ENCODE measurements at places on chromosomes 2 and 18.

DNA sequence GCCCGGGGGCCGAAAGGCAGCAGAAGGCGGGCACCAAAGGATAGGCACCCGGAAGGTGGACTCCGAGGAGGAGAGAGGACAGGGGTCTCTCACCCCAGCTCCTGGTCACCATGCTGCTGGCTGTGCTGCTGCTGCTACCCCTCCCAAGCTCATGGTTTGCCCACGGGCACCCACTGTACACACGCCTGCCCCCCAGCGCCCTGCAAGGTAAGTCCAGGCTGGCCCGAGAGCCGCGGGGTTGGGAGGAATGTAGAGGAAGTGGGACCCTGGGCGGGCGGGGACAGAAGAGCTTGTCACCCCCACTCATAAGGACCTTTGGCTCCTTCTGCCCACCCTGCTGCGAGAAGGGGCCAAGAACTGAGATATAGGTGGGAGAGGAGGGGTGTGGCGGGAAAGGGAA lies 301 bp downstream of the PRSS56 start:
- DNase-seq = no peak

DNA sequence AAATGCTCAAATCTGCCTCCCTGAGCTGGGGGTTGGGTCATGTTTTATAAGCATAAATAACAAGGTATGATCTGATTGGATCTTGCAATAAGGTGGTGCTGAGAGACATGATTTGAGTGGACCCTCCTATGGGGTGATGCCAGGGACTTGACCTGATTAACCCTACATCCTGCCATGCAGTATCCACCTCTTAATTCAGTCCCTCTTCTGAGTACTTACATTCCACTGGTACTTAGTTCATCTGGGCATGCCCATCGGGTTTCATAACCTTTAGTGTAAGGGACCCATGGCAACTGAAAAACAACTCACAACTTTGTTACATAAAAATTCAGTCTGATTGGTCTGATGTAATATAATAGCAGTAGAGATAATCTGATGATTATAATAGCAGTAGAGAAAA lies 397.9 kb upstream of the HNMT start:
- no peak for DNase-seq

GRCh38 chr2:2810504-2810903 lies 479.4 kb upstream of the MYT1L start:
- DNase-seq = no peak

- no peak for DNase-seq
Observed at GRCh38 chr2:236317938-236318396, 53.8 kb upstream of the ASB18 start.

- no peak for DNase-seq
Observed at GRCh38 chr2:235157746-235158482, 206.1 kb downstream of the SH3BP4 start.

- DNase-seq = no peak
Observed at GRCh38 chr2:170244555-170244954, 66.6 kb downstream of the MYO3B start.

DNA sequence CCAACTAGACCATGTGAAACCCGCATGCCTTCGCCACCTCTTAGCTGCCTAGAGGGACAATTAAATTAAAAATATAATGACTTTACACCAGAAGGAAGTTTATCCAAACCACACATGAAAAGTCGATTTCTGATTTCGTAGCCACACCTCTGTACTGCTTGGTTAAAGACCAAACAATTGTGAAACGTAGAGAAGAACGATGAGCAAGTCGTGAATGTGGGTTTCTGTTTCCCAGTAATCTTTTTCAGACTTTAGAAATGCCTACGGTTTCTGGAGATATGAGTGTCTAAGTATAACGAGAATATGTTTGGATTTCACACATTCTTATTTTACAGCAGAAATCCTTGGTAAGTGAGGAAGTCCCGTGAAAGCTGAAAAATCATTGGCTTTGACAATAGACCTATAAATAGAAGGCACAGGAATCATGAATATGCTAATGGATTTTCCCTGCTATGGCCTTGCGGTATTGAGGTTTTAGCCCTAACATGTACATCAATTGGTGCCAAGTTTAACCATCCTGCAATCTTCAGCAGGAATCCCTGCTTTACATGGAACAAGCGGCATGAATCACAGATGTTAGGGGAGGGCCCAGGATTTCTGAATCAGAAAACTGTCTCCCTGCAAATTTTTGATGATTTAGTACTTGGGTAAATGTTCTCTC lies 105.6 kb downstream of the TTC32 start:
- DNase-seq = no peak

DNA sequence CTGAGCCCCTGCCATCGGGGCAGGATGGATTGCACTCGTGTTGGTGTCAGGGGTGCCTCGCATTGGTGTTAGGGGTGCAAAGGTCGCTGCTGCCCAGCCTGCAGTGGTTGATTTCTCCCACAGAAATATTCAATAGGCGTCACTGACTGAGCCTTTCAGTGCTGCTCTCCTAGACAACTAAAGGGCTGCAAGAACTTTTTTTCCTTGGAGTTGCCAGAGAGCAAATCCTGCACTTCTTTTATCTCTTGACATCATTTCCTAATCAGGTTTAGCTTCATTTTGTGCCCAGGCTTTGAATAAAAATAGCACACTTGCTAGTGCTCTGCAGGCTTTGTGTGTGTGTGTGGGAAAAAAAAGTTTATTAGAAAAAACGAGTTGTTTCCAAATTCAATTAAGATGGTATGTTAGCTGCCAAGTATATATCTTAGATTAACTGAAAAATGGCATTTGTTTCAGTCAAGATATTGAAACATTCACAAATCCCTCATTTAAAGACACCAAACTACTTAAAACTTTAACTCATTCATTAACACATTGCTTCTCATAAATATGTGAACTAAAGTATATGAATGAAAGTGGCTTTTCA lies 125.6 kb downstream of the SOCS6 start:
- DNase-seq = no peak

DNA sequence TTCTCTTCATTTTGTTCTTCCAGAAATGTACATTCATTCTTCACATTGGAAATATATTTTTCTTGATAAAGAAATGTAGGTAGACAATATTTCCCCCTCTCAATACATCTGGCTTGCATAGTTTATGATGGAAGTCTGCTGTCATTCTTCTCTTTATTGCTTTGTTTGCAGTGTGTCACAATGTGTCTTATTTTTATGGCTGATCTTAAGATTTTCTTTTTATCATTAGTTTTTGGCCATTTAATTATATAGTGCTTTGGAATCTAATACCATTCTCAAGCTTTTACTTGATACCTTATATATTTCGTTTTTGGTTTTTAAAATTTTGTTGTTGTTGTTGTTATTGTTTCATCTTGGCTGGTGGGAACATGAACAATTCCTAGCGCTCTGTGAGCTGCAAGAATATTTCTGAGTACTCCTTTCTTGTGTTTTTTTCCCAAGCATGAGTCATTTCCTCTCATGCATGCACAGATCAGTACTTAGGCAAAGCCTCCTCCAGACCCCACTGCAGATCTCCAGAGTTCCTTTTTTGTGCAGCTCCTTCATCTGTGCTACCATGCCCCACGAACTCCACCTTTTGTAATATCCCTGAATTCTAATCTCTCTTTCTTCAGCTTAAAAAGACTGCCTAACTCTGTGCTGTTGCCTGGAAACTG lies 13.7 kb upstream of the MMADHC start:
- DNase-seq = no peak

DNA sequence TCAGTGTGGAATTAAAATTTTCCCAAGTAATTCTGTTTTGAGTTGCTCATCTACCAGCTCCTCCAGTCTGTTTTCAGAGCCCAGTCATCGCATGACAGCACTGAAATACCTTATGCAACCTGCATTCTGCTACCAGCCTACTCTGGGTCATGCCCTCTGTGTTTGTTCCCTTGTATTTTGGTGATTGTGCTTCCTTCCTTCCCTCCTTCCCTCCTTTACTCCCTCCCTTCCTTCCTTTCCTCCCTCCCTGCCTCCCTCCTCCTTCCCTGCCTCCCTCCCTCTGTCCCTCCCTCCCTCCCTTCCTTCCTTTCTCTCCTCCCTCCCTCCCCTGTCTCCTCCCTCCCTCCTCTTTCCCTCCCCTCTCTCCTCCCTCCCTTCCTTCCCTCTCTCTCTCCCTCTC lies 289.6 kb downstream of the CDH2 start:
- DNase-seq = no peak

GRCh38 chr2:124027182-124027581 lies 2.1 kb downstream of the CNTNAP5 start:
- peak; percentile 20 for DNase-seq

DNA sequence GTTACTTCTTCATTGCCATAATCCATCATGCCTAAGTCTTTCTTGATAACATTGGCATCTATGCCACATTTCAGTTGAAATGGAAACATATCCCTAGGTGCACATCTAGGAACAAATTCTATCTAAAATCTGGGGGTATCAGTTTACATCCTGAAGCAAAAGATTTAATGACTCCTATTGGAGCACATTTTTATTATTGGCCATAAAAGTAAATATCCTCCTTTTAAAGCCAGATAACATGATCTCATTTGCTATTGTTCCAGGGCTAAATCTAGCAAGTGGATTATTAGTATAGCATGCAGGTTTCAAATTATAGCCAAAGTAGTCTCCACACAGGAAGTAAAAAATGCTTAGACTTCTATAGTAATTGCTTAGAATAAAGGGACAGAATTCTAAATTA lies 193.2 kb downstream of the CDH2 start:
- DNase-seq = no peak

DNA sequence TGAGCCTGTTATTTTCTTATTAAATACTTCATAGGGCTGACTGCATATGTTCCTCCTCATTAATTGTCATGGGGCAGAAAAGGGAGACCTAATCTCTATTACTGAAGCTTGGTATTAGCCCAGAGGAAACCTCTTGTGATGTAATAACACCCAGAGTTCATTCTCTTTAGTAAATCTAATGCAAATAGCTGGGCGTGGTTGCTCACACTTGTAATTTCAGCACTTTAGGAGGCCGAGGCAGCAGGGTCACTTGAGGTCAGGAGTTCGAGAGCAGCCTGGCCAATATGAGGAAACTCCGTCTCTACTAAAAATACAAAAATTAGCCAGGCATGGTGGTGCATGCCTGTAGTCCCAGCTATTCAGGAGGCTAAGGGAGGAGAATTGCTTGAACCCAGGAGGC lies 14.7 kb downstream of the DAW1 start:
- DNase-seq = no peak

DNA sequence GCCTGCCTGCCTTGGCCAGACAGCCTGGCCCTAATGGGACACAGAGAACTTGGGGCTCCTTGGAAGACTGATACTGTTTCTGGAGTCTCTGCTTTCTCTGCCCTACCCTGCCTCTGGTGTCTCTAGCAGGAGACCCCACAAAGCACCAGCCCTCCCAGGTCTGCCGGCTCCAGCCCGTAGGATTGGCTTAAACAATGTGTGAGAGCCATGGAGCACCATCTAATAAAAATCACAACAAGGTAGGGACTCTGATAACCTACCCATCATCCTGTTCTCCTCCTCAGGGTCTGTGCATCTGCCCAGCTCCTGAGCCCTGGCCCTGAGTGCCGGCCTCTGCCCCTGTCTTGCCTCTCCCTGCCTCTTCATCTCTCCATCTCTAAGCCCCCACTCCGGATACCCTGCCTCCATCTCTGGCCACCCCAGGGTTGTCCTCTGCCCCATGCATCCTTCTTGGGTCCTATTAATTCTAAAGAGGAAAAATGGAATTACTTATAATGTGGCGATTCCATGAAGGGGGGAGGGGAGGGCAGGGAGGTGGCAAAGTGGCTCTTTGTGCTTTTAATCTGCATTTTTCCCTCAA lies 1.2 kb upstream of the ECEL1 start:
- DNase-seq = no peak

DNA sequence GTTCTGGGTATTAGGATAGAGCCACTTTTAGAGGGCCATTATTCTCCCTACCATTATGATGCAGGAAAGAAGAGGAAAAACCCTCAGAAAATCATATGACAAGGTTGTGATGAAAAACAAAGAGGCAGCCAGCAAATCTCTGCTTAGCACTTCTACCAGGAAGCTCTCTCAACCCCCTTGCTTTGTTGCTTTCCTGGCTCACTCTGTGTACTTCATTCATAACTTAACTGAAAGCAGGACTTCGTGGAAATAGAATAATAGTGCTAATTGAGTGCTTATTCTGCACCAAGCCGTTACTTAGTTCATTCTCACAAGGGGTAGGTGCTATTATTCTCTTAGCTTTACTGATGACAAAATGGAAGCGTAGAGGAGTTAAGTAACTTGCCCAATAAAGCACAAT lies 354.1 kb downstream of the HRH4 start:
- no peak for DNase-seq

GRCh38 chr18:64164883-64165282 lies 16.0 kb upstream of the LINC00305 start:
- DNase-seq = no peak

GRCh38 chr2:148451046-148451445 lies 193.5 kb upstream of the EPC2 start:
- DNase-seq = no peak

GRCh38 chr2:26175466-26176278 lies 2.8 kb downstream of the GAREM2 start:
- DNase-seq = no peak

- no peak for DNase-seq
Observed at GRCh38 chr2:233354500-233354924, 218 bp downstream of the DGKD start.

DNA sequence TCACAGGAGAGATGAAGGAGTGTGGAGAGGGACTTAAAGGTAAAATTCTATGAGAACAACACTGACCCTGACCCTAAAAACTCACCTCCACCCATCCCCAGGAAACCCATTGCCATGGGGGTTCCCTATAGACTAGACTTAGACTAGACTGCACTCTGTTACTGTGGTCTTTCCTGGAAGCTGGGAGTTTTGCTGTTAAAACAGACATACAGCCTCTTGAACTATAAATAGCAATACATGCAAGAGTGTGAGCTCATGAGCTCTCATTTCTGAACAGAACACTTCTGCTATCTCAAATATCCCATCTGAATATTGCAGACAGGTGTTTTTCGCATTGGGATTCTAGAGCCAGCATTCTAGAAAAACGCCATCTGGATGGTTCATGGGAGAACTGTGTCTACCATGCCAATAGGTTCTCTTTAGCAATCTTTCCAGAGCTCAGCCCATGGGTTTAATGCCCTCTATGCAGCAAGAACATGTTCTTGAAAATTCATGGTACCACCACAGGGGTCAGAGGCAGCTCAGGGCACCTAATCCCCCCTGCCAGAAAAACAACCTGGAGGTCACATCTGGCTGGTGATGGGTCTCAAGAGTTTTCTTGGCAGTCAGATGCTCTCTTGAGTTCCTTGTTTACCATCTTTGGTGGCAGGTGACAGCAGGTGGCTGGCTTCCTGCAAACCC lies 51.9 kb downstream of the SLC14A2 start:
- DNase-seq = no peak

DNA sequence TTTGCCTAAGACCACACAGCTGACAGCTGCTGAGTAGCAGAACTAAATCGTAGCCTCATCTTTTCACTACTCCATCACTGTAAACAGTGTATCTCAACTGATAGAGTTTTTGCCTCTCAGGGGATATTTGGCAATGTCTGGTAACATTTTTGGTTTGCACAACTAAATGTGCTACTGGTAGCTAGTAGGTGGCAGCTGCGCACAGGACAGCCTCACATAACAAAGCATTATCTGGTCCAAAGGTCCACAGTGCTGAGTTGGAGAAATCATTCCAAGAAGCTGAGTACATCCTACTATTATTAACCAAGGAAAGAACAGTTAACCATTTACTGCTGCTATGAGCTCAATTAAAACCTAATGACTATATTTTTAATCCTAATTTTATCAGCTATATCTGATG lies 6.1 kb upstream of the CCDC102B start:
- no peak for DNase-seq

GRCh38 chr2:180985771-180986395 lies 5.5 kb downstream of the UBE2E3 start:
- no peak for DNase-seq

- DNase-seq = no peak
Observed at GRCh38 chr2:187150670-187151069, 297.4 kb downstream of the CALCRL start.

- no peak for DNase-seq
Observed at GRCh38 chr2:29323301-29323700, 208.1 kb downstream of the CLIP4 start.
